Epithelial cell of proximal tubule (primary cell): ENCODE measurements at places on chromosomes 4 and X.
A peak's percentile ranks its signal among the peaks of the same experiment; 100 is the strongest.

- DNase-seq, result no peak
Measured at GRCh38 chr4:163194593-163194992, 27.9 kb upstream of the NAF1 start.

- DNase-seq, result no peak
Measured at GRCh38 chr4:179110816-179111215, 1668.6 kb upstream of the AGA start.

DNA sequence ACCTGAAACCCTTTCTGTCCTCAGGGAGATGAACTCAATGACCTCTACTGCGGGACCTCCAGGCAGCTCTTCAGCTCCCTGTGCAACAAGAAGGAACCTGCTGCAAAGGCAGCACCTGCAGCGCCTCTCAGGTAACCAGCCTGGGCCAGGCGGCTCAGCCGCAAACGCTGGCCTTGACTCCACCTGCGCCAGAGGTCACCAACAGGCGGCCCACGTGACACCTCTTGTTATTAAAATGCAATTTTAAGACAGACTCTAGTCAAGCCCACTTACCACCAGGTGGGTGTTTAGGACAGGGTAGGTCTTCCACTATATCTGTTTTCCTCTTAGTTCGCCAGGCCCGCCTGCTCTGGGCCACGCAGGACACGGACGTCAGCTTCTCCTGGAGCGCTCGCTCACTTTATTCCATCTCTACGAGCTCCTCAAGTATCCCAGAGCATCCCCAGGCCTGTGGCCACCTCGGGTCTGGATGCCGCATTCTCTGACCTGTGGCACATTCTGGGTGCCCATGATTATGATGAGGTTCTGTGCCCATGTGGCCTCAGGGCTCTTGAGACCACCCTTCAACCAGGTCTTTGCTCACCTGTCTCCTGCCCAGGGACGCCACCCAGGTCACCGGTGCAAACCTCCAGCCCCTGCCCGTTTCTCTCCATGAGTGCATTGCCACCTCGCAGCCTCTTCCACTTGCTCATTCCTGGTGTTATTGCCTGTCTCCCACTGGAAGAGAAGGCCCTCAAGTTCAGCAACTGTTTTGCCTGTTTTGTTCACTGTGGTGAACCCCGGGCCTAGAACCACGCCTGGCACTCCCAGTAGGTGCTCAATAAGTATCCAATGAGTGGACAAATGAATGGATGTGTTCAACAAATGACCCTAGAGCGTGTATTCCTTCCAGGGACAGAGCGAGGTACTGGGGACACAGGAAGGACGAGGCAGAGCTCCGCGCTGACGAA lies 32.8 kb upstream of the JAKMIP1 start:
- DNase-seq, result no peak

- DNase-seq, result peak; percentile 6
Measured at GRCh38 chr4:147981305-147981704, 249.4 kb downstream of the ARHGAP10 start.

- DNase-seq, result no peak
Measured at GRCh38 chrX:104122829-104123228, 10.5 kb downstream of the ZCCHC18 start.

DNA sequence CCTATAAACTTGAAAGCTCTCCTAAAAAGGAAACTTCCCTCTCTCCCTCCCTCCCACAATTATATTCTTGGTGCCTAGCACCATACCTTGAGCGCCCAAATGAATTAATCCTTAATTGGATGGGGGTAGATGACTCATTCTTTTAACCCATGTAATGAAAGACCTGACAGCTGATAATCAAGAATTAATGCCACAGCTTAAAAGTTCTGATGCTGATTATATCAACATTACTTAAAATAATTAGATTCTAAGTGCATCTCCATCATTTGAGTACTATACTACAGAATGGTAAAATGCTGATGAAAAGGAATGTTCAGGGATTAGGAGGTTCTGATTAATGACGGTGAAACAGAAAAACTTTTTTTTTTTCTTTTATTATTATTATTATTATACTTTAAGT lies 117.0 kb downstream of the ENOX2 start:
- no peak for DNase-seq

DNA sequence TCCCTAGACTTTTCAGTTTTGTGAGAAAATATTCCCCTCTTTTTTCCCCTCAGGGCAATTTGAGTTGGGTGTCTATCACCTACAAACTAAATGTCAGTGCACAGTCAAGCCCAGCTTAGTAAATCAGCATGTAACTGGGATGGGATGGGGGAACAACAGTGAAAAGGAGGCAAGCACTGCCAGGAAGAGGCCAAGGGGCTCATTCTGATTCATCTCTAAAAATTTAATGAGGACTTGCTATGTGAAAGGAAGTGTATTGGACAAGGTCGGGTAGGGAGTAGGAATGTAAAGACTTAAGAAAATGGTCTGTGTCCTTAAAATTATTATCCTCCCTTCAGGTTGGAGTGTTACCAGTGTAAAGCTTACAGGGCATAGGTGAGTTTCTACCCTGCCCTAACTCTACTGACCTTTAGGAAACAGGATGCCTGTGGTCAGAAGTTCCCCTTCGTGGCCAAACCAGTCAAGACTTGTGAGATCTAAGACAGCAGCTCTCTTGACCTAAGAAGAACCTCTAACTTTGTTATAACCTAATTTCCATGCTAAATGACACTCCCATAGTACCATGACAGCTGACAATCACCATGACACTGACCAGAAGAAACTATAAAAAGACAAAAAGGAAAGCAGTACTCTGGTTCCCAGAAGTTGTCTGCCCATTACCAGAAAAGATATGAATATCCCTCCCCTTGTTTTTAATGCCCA lies 194.4 kb upstream of the LDB2 start:
- DNase-seq, result no peak

DNA sequence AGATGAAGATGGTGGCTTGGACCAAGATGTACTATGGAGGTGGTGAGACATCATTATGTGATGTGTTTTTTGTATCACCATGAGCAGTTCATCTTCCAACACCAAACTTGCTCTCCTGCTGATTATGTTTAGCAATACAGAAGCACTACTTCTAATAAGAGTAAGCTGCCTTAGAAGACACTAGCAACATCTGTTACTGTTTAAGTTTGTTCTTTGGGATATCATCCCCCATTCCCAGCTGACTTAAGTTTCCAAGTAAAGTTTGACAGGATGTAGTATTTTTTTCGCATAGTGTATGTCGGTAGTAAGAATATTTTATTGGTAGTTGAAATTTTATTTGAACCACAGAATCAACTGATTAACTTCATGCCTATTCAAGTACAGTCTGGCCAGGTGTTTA lies 123.5 kb upstream of the BMPR1B start:
- DNase-seq, result no peak

GRCh38 chr4:27010334-27010940 lies 149.8 kb downstream of the STIM2 start:
- no peak for DNase-seq

- DNase-seq, result no peak
Measured at GRCh38 chr4:118942465-118942864, 53.8 kb downstream of the SYNPO2 start.

- no peak for DNase-seq
Measured at GRCh38 chrX:24728530-24728929, 34.8 kb downstream of the POLA1 start.

DNA sequence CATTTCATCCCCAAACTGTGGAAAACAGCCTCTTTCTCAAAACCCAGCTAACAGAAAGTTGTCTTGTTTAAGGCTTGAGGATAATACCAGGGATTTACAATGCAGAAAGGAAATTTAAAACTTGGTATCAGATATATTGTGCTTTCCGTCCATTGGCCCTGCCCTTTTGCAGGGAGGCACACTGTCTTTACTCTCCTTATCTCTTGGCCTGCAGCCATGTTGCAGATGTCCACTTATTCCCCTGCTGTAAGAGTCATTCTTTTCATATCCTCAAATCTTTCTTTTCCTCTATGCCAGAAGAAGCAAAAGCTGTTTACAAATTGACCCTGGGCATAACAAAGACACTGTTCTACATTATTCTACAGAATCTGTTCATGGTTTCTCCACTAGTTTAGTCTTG lies 75.6 kb upstream of the DYNLT3 start:
- no peak for DNase-seq

DNA sequence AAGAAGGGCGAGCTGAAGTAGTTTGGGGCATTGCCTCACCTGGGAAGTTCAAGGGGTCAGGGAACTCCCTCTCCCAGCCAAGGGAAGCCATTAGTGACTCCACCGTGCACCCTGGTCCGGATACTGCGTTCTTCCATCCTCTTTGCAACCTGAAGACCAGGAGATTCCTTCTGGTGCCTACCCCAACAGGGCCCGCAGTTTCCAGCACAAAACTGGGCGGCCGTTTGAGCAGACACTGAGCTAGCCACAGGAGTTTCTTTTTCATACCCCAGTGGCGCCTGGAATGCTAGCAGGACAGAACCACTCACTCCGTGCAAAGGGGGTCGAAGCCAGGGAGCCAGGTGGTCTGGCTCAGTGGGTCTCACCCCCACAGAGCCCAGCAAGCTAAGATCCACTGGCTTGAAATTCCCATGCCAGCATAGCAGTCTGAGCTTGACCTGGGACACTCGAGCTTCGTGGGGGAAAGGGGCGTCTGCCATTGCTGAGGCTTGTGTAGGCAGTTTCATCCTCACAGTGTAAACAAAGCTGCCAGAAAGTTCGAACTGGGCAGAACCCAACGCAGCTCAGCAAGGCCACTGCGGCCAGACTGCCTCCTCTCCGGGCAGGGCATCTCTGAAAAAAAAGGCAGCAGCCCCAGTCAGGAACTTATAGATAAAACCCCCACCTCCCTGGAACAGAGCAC lies 1039.4 kb upstream of the IGFBP7 start:
- DNase-seq, result no peak

GRCh38 chr4:48653217-48654014 lies 126.7 kb downstream of the FRYL start:
- no peak for DNase-seq

GRCh38 chrX:57822398-57822797 lies 87.9 kb downstream of the ZXDA start:
- DNase-seq, result no peak

GRCh38 chrX:109511113-109511512 lies 25.5 kb upstream of the NXT2 start:
- DNase-seq, result no peak

DNA sequence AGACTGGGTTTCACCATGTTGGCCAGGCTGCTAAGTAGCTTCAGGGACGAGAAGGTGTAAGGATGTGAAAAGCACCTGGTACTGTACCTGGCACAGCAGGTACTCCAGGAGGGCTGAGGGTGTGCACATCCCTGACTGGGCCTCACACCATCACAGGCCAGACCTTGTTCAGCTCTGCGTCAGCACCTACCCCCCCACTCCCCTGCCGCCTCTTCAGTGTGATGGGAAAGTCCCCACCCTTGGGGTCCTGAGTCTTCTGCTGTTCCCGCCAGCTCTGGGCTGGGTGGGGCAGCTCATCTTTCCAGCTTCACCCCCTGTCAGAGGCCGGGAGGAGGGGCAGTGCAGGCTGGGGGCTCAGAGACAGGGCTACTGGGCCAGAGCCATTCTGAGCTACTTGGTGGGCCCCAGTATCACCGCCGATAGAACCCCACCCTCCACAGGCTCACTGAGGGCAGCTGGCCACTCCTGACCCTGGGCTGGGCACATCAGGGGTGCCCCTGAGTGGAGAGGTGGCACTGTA lies 6.7 kb upstream of the SH3BP2 start:
- DNase-seq, result no peak

DNA sequence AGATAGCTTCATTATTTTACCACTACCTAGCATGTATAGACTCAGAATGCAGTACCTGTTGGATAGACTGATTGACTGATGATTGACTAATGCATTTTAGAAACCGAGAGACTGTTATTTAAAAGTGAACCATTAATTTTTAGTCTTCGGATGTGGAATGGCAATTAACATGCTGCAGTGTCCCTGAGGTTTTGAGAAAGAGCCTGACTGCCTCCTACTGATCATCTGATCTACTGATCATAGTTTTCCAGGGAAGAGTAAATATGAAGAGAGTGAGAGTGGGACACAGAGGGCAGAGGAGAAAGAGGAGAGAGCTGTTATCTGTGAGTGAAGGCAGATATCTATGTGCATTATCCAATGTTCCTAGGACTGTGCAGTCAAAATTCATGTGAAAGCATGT lies 764.7 kb downstream of the TRIML1 start:
- DNase-seq, result peak; percentile 10

DNA sequence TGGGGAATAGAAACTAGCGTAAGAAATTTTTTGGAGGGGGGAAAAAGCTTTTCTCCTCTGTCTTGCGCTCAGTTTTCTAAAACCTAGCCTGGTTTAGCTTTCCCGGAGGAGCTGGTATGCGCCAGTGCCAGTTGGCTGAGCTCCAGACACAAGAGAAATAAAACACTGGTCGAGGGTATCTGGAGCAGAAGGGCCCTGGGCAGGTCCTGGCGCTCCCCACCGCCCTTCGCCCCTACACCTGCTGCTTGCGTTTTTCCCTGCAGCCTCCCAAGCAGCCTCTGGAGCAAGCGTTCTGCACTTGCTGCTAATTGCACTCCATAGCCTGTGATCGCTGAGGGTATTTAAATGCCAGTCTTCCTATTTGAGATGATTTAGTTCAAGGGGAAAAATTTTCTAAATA lies 816 bp downstream of the EREG start:
- no peak for DNase-seq

DNA sequence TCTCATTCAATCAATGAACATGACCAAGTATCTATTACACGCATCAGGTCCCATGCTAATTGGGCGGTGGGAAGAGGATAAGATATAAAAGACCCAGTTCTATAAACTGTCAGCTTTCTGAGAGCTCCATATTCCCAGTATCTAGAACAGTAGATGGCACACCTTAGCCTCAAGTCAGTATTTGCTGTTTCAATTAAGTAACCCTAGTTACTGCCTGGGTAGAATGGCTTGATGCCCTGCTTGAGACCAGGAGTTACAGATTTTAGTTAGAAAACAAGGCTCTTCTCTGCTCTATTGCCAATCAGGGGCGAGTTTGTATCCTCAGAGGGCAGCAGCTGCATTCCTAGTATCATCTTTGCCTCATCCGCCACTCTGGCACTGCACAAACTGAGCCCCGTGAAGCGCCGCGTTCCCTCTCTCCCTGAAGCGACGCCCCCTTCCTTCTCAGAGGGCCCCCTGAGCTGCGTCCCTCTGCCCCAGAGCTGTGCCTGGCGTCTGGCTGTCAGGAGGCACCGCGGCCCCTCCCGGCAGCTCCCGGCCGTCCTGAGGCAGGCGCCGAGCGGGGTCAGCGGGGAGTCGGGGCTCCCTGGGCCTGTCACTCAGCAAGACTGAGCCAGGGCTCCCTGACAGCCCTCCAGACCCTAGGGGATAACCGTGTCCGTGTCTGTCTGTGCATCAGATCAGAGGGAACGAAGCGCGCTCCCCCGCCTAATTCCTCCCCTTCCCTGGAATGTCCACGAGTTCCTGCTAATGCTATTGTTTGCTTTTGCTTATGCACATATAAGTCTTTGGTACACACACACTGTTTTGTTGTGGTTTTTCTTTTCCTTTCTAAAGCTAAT lies 212.4 kb upstream of the TTC29 start:
- DNase-seq, result no peak

- DNase-seq, result no peak
Measured at GRCh38 chrX:72308566-72309296, 3.0 kb upstream of the CITED1 start.

GRCh38 chr4:77917601-77918000 lies 55.0 kb downstream of the MRPL1 start:
- DNase-seq, result no peak

- peak; percentile 72 for DNase-seq
Measured at GRCh38 chr4:145528601-145529000, 46.9 kb downstream of the SMAD1 start.
